ENCODE measurements at places on chromosomes 3 and 15. TPM values are rescaled to one million over a fixed set of nuclear protein-coding genes. Genes with fewer than 3 reads are reported as not detected.

Gene MINDY4B
- total RNA-seq: not detected

Gene C3orf20
- total RNA-seq: 0.23 TPM

Gene ZNF280D
- total RNA-seq: 96.2 TPM

Gene ALDH1L1
- 8.5 TPM for total RNA-seq

Gene SECISBP2L
- total RNA-seq: 91.6 TPM

Gene ACKR4
- total RNA-seq: not detected

Gene CNTN4
- 96.0 TPM for total RNA-seq

Gene EBLN2
- total RNA-seq: 5.3 TPM

Gene THPO
- not detected for total RNA-seq

Gene RTF1
- 58.1 TPM for total RNA-seq

Gene CD200R1
- 0.69 TPM for total RNA-seq

Gene LRTM1
- not detected for total RNA-seq

Gene VPS39
- 56.5 TPM for total RNA-seq

Gene TMEM212
- total RNA-seq: not detected

Gene SLC6A1
- total RNA-seq: 154 TPM

Gene PLCH1
- total RNA-seq: 30.9 TPM

Gene ATR
- 33.7 TPM for total RNA-seq

Gene SKOR1
- total RNA-seq: 0.69 TPM

Gene ERICH6
- 0.46 TPM for total RNA-seq

Gene EPHA3
- 55.6 TPM for total RNA-seq

Gene CHRNA7
- total RNA-seq: 12.7 TPM

Gene RTP3
- not detected for total RNA-seq

Gene KCNMB2
- total RNA-seq: 42.4 TPM

Gene GPR27
- 42.0 TPM for total RNA-seq

Gene RPL39L
- total RNA-seq: 14.5 TPM

Gene GLT8D1
- total RNA-seq: 74.3 TPM

Gene FBXL22
- 1.4 TPM for total RNA-seq

Gene INSYN1
- total RNA-seq: 36.0 TPM

Gene LYSMD2
- total RNA-seq: 14.1 TPM

Gene CYP1A2
- not detected for total RNA-seq

Gene STAB1
- total RNA-seq: 16.8 TPM

Gene CTXN2
- total RNA-seq: 1.6 TPM

Gene TMEM266
- total RNA-seq: 12.5 TPM

Gene MAGEL2
- total RNA-seq: 13.8 TPM

Gene GREM1
- under 0.01 TPM for total RNA-seq

Gene SPSB4
- 7.2 TPM for total RNA-seq

Gene MYO5A
- 190 TPM for total RNA-seq

Gene SLC28A2
- not detected for total RNA-seq

Gene ANKUB1
- total RNA-seq: 4.2 TPM

Gene TGM4
- not detected for total RNA-seq

Measured in diencephalon (tissue), 1 donor.